T-cell (primary cell): ENCODE measurements at places on chromosomes 16 and 17.
A peak's percentile ranks its signal among the peaks of the same experiment; 100 is the strongest.

DNA sequence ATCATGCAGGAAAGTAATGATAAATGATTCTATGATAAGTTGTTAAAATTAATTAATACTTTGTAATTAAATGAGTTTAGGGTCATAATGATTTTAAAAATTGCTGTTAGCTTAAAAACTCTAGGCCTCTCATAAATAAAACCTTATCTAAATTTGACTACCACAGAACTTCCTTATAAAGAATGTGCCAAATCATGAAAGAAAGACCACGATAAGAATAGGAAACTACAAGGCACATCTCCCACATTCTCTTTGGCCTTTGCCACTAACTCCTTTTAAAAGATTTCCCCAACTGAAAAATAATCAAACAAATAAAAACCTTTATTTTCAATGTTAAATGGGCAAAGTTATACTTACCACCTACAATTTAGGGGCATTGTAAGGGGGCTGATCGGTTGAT lies 164.6 kb upstream of the C17orf78 start:
- no peak for DNase-seq

DNA sequence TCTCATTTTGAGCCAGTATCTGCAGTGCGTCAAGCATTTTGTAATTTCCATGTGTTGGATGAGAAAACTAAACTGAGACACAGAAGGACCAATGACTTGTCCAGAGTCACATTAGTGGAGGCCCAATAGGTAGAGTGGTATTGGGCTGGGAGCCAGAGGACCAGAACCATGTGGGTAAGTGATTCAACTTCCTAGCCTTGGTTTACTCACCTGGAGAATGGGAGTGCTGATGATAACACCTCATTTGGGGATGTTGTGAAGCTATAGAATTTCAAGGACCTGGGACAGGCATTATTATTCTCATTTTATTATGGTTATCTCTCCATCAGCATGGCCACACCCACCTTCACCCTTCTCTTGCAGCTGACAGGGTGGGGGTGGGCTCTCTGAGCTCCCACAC lies 8.1 kb downstream of the CPNE2 start:
- DNase-seq, result no peak

DNA sequence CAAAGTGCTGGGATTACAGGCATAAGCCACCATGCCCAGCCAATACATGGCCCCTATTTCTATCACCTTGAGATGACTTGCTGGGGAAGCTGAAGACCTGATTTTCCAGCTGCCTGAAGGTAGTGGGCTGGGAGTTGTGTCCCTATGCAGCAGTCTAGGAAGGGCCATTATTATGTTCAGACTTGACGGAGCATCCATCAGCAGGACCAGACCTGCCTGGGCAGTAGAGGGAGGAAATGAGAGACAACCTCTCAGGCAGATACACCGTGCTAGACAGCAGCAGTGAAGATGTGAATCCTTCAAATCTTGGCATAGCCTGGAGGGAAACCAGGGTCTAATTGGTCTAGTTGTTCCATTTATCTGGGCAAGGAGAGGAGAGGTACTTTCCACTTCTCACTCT lies 35.6 kb upstream of the PHOSPHO1 start:
- DNase-seq, result no peak

- no peak for DNase-seq
Observed at GRCh38 chr16:47477679-47478078, 16.5 kb downstream of the PHKB start.

DNA sequence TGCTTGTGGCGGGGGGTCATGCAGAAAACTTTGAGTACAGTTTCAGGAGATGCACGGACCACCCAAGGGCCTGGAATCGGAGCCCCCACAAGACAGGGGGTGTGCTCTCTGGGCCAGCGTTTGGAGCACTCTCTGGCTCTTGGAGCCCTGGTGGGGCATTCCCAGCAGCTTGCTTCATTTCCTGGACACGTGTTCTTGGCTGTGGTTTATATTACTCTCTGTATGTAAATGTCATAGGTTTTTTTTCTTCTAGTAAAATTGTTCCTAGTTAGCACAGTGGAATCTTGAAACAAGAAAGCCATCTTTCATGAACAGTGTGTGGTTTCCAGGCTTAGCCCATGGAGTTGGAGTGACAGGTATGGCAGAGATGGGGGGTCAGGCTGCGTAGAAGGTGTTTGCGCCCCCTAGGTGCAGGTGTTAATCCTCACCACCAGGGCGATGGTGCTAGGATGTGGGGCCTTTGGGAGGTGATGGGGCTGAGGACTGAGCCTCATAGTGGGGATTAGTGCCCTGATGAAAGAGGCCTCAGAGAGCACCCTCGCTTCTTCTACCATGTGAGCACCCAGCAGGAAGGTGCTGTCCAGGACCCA lies 79.8 kb downstream of the JPH3 start:
- no peak for DNase-seq

- DNase-seq, result no peak
Observed at GRCh38 chr17:51540151-51540550, 279.8 kb downstream of the UTP18 start.

GRCh38 chr17:78677303-78678221 lies 100.4 kb upstream of the DNAH17 start:
- DNase-seq, result no peak

DNA sequence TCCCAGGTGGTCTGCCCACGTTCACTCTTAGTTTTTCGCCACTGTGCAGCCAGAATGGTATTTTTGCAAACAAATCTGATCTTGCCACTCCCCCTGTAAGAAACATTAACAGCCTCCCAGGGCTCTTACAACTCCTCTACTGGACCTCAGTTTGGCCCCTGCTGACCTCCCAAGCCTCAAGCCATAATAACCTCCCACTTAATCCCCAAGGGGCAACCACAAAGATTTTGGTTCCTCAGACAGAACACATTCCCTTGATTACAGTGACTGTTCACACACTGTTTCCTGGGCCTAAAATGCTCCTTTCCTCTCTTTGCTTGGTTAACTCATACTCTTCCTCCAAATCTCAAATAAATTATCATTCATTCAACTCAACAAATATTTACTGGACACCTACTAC lies 21.5 kb upstream of the CD300E start:
- DNase-seq, result no peak

GRCh38 chr17:57552114-57552624 lies 192.9 kb downstream of the CCDC182 start:
- no peak for DNase-seq

- peak; percentile 3 for DNase-seq
Observed at GRCh38 chr17:10729334-10730193, at the start of gene TMEM220. Gene TMEM220 (minus strand): TSS chr17:10730023. CDS start chr17:10729851, 172 bp downstream.

GRCh38 chr16:76963614-76964315 lies 227.2 kb upstream of the MON1B start:
- no peak for DNase-seq

GRCh38 chr17:12046786-12047185 lies 26.1 kb downstream of the MAP2K4 start:
- DNase-seq, result no peak
